ENCODE measurements at places on chromosomes 2 and 18.

DNA sequence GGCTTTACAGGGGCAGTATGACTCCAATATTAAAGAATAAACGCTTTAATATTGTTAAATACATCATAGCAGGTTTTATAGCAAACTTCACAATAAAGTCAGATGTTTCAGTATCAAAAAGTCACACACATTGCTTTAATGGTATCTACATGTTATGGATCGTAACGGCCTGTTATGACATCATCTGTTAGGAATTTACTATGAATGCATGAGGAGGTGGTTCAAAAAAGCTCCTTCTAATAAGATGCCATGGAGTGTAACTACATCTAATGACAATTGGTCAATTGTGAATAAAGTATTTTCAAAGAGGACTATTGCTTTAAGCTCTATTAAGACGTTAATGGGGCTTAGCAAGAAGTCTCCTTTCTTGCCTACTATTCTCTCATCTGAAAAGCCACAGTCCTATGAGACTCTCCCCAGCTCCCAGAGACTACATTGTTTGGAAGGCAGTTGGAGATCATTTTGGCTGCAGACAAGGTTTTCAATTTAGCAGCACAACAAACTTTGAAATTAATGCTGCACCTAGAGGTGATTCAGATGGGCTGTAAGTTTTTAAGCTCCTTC, 300.7 kb upstream of the MEIS1 start:
- no peak for DNase-seq

DNA sequence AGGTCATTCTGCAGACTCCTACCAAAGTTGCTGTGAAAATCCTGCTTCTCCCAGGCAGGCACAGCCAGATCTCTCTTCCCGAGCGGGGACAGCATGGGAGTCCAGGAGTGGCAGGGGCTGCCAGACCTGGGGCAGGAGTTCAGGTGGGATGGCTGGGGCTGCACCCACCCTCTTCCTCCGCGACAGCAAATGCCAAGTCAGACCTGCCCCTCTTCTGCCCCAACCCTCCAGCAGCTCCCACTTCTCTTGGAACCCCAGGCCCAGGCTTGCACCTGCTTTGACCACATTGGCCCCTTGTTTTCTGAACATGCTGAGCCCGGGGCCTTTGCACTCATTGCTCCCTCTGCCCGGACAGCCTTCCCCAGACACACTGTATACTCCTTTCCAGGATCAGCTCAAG, 288.2 kb upstream of the HS6ST1 start:
- no peak for DNase-seq

GRCh38 chr2:85009019-85009618, 38.2 kb downstream of the KCMF1 start:
- no peak for DNase-seq

GRCh38 chr2:20619624-20620024, 31.3 kb downstream of the HS1BP3 start:
- no peak for DNase-seq

GRCh38 chr2:67237288-67237687, 159.8 kb upstream of the ETAA1 start:
- DNase-seq, result no peak

DNA sequence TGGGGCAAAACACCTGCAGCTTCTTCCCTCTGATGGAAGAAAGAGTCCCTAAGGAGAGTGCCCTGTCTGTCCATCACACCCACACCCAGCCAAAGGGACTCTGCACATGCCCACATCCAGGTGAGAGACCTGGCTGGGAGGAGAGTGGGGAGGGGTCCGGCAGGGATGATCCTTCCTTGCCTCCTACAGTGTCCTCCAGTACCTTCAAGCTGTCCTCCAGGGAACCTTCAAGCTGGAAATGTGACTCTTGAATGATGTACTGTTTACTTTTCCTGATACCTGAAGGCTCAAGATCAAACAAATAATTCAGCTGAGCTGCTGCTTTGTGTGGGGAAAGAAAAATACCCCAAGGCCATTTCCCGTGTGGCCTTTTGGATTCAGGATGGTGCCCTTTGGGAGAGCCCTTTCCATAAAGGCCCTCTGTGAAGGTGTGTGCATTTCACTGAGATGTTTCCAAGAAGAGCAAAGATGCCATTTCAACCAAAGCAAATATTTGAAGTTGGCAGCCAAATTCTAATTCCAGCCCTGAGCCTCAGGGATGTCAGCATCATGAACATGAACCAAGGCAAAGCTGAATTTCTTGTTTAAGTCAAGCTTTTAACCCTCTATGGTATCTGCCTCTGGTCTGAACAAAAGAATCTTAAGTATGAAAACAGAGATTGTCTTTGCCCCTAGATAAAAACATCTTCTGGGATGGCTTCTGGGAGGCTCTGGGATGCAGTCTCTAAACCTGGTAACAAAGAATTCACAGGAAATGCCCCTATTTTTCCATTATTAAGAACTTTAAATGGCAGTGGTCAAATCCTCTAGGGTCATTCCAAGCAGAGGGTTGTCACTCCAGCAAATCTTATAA, 11.1 kb downstream of the EVA1A start:
- no peak for DNase-seq

DNA sequence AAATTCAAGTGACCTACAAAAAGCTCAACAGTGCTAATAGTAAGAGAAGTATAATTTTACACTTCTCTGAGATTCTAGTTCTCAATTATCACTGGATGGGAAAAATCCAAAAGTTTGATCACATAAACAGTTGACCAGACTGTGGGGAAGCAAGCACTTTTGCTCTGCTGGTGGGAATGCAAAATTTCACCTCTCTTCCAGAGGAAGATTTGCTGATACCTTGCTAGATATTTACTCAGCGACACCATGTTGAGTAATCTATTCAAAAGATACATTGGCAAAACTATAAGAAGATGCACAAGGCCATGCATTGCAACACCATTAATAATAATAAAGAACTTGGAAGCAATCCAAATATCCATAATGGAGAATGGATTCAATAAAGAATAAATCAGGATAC, 204.4 kb downstream of the MREG start:
- DNase-seq, result no peak

- no peak for DNase-seq
Measured at GRCh38 chr2:3472966-3473365, 46.4 kb downstream of the ADI1 start.

- DNase-seq, result no peak
Measured at GRCh38 chr2:119469131-119469530, 37.5 kb downstream of the TMEM37 start.

- DNase-seq, result no peak
Measured at GRCh38 chr2:62407838-62408237, 98.2 kb downstream of the TMEM17 start.

DNA sequence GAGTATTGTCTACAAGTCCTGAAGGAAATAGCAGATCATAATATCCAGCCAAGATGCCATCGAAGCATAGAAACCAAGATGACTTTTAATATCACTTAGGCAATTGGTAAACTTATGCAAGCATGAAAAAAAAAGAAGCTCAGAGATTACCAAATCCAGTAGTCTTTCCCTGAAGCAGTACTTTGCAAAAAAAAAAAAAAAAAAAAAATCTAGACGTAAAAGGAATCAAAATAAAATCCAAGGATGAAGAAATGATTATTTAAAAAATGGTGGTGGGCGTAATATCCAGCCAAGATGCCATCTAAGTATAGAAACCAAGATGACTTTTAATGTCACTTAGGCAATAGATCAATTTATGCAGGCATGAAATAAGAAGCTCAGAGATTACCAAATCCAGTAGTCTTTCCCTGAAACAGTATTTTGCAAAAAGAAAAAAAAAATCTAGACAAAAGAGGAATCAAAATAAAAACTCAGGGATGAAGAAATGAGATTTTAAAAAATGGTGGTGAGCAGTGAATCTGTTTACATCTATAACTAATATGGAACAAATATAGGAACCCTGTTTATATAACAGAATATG, 108.8 kb downstream of the GYPC start:
- DNase-seq, result no peak

GRCh38 chr18:78962098-78962497, 17.5 kb upstream of the SALL3 start:
- no peak for DNase-seq

GRCh38 chr2:95700519-95700918, 108.7 kb downstream of the TRIM43 start:
- no peak for DNase-seq

GRCh38 chr2:151569167-151569566, 159.5 kb downstream of the RIF1 start:
- no peak for DNase-seq

- no peak for DNase-seq
Measured at GRCh38 chr18:62510789-62511188, 12.0 kb upstream of the ZCCHC2 start.

GRCh38 chr18:58863539-58864145, 1.0 kb upstream of the ZNF532 start:
- DNase-seq, result peak; percentile 68

GRCh38 chr2:160635488-160635887, 141.9 kb upstream of the RBMS1 start:
- DNase-seq, result no peak

- no peak for DNase-seq
Measured at GRCh38 chr2:100248044-100248330, 74.3 kb downstream of the LONRF2 start.

GRCh38 chr2:231360401-231360800, 35.1 kb upstream of the B3GNT7 start:
- no peak for DNase-seq

- DNase-seq, result no peak
Measured at GRCh38 chr2:102143450-102143985, 972 bp downstream of the IL1R1 start.

DNA sequence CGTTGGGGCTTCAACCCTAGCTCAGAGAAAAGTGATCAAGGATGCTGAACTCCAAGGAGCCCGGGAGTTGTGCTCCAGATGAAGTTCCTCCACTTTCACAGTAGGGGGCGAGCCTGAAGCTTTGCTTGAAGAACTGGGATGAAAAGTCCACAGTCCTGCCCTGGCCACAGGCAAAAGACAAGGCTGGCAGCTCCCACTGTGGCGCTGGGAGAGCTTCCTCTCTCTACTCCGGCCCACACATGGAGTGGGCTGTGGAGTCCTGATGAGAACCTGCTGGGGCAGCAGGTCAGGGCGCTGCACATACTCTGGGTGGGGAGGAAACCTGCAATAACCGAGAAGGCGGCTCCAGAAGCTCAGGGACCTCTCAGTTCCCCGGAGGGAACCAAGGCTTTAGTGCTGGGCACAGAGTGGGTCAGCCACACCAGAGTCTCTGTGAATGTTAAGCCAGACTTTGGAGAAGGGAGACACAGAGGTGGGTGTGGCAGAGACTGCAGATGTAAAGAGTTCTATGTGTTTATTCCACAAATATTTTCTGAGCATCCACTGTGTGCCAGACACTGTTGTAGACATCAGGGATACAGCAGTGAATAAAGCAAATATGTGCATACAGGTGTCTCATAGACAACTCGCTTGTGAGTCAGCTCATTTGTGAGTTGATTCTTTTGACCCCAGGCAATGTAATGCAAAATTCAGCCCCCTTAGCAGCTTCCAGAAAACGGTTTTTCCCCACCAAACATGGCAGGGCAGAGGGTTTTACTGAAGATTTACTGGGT, 48.0 kb upstream of the MRPL33 start:
- DNase-seq, result peak; percentile 62

DNA sequence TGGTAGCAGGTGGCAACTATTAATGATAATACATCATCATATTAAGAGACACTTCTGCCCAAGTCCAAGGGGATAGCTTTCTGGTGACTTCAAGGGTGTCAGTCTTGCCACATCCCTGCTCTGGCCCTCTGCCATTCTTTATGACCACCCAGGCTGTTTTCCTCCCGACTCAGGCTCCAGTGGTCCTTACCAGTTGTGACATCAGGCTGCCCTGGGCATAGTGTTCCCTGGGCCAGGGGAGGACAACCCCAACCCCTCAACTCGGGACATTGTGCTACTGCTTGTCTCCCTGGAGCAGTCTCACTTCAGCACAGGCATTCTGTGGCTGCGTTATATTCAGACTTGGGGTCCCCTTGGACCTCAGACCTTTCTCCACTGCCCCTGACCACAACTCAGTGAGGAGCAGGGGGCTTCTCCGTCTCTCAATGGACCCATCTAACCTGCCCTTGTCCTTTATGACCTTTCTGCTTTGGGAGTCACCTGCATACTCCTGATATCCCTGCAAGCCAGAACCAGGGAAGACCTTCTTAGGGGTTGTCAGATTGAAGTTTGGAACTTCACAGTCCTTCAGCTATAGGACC, 12.8 kb downstream of the DNAJB2 start:
- no peak for DNase-seq

GRCh38 chr2:150675807-150676206, 188.3 kb upstream of the RND3 start:
- DNase-seq, result no peak

- DNase-seq, result no peak
Measured at GRCh38 chr2:68590702-68591101, 52.7 kb upstream of the PROKR1 start.

DNA sequence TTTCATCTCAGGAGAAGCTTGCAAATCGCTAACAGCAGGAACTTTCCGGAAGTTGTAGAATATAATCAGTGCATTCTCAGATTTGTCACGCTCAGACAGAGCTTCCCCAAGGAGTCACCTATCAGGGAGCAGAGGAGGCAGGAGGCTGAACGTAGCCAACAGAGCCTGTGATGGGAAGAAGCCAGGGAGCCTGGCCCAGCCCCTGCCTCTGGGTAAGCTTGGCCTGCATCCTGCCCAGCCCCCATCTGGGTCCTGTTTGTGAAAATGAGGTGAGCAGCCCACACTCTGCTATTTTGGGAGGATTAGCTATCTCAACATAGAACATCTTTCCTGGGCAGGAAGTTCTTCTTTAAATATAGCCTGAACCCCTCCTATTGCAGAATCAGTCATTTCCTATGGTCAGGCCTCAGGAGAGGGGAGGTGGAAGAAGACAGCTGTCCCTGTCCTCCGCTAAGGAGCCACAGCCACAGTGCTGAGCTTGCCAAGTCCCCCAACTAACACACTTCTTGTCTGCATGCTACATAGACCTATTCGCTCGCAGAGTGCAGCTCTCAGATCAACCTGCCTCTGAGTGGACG, 19.2 kb upstream of the PKDCC start:
- DNase-seq, result peak; percentile 71

- no peak for DNase-seq
Measured at GRCh38 chr2:79717364-79718007, 204.6 kb downstream of the CTNNA2 start.

GRCh38 chr2:85888020-85888683, 638 bp downstream of the ST3GAL5 start:
- DNase-seq, result peak; percentile 44
